ENCODE measurements at places on chromosomes 4 and X. TPM values are rescaled to one million over a fixed set of nuclear protein-coding genes. Genes with fewer than 3 reads are reported as not detected.

The ETDA gene
- total RNA-seq, result not detected

The BANK1 gene
- 2.9 TPM for total RNA-seq

DNA sequence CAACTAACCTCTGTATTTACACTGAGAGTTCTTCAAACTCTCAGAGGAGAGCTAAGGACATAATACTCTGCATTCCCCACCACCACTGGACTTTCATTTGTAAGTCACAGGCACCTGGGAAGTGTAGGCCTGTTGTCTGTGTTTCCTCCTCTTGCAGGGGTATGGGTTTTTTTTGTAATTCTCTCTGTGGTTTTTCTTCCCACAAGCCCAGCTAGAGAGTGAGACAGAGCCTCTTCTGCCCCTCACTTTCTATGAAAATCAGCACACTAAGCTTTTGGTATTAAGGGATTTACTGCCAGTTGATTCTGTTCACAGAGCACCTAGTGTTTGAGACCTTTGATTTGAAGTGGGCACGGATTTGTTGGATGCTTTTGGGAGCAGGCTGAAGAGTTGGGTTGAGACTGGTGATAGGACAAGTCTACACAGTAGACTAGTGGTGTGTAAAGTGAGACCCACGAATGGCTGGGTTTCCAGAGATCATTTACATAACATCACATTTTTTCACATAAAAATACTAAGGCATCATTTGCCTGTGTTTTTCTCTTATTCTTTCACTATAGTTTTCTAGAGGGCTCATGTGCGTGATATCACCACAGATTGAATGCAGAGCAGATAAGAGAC lies 28.9 kb upstream of the WDR17 start:
- no peak for DNase-seq

The FGFRL1 gene
- total RNA-seq, result 28.2 TPM

The CLNK gene
- 0.14 TPM for total RNA-seq

GRCh38 chr4:10753336-10753735 lies 68.8 kb upstream of the CLNK start:
- no peak for DNase-seq

- DNase-seq, result no peak
Measured at GRCh38 chr4:53929311-53929710, 135.1 kb downstream of the CHIC2 start.

The EGFL6 gene
- 3.6 TPM for total RNA-seq

The DDIT4L gene
- 0.35 TPM for total RNA-seq

- no peak for DNase-seq
Measured at GRCh38 chr4:125440814-125441213, 126.1 kb downstream of the FAT4 start.
